Progenitor cell of endocrine pancreas (in vitro differentiated cells): ENCODE measurements at places on chromosomes 2 and 18.

GRCh38 chr2:178193496-178193822 is 853 bp upstream of the OSBPL6 start:
- peaks cover 9% of the 10 kb centered on the region for H3K4me1 ChIP-seq
- peak overlapping the region; percentile 69 for H3K27ac ChIP-seq
- H3K36me3 ChIP-seq: no peaks in the 10 kb centered on the region
- peak overlapping the region; percentile 78 for H3K4me3 ChIP-seq

- no peaks in the 10 kb centered on the region for H3K36me3 ChIP-seq
- H3K27me3 ChIP-seq: no peaks in the 10 kb centered on the region
- H3K4me1 ChIP-seq: peaks cover 7% of the 10 kb centered on the region
- no peak overlapping the region for H3K4me3 ChIP-seq
- no peak for DNase-seq
Measured at GRCh38 chr2:68060652-68061051, 2.2 kb downstream of the C1D start.

DNA sequence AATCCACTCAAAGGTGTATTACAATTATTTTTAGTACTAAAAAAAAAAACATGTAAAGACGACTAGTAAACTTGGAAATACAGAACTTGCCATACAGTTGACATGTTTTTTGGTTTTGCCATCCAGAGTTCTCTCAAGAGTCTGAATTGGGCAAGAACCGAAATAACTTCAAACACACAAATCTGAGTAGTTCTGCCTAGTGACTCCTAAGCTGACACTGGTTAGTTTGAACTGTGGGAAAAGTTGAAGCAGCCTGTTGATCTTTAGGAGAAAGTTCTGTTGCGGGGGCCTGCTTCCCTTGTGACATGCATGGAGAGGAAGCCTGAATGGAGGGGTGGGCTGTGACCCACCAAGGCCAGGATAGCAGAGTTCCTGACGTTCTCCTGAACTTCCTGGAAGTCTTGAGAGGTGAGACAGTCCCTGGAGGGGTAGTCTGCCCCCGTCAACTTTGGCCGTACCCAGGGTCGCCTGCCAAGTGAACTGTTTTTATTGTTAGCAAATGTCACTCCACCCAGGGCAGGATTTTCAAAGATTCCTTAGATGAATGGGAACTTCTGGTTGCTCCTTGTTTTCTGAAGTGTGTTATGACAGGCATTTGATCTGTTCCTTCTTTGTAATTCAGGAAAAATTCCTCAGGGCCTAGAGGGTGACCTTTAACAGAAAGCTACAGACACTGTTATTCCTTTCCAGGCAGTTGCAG is 85.6 kb upstream of the SPTBN1 start:
- no peaks in the 10 kb centered on the region for H3K36me3 ChIP-seq
- H3K4me1 ChIP-seq: no peaks in the 10 kb centered on the region
- no peak overlapping the region for H3K27ac ChIP-seq
- H3K27me3 ChIP-seq: peaks cover 12% of the 10 kb centered on the region
- no peak overlapping the region for H3K4me3 ChIP-seq

DNA sequence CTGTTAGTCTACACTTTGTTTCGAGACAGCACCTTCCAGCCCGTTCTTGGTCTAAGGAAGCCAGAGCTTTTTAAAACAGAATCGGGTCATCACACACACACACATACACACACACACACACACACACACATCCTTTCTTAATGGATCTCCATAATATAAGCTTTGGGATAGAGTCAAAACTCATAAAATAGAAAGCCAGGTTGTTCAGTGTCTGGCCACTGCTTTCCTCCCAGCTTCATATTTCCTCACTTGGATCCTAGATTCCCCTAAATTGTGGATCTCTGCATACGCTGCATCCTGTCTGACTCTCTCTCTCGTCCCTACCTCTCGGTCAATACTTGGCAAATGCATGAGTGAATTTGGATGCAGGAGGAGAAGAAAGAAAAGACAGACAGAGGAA is 120.5 kb upstream of the SLC14A2 start:
- no peak for DNase-seq
- H3K4me1 ChIP-seq: no peaks in the 10 kb centered on the region
- peaks cover 12% of the 10 kb centered on the region for H3K27me3 ChIP-seq
- no peak overlapping the region for H3K4me3 ChIP-seq
- H3K36me3 ChIP-seq: no peaks in the 10 kb centered on the region

DNA sequence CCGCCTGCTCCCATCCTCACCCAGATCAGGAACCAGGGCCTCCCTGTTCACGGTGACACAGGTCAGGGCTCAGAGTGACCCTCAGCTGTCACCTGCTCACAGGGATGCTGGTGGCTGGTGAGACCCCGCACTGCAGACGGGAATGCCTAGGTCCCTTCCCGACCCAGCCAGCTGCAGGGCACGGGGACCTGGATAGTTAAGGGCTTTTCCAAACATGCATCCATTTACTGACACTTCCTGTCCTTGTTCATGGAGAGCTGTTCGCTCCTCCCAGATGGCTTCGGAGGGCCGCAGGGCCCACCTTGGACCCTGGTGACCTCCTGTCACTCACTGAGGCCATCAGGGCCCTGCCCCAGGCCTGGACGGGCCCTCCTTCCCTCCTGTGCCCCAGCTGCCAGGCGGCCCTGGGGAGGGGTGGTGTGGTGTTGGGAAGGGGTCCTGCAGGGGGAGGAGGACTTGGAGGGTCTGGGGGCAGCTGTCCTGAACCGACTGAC is 31.7 kb downstream of the GPC1 start:
- H3K36me3 ChIP-seq: peaks cover 4% of the 10 kb centered on the region
- no peak overlapping the region for H3K27ac ChIP-seq
- no peak overlapping the region for H3K4me3 ChIP-seq
- no peaks in the 10 kb centered on the region for H3K27me3 ChIP-seq
- DNase-seq: peak; percentile 8
- H3K4me1 ChIP-seq: peaks cover 2% of the 10 kb centered on the region

- H3K4me1 ChIP-seq: peaks cover 11% of the 10 kb centered on the region
- no peaks in the 10 kb centered on the region for H3K36me3 ChIP-seq
- H3K27ac ChIP-seq: no peak overlapping the region
- peaks cover 83% of the 10 kb centered on the region for H3K27me3 ChIP-seq
- H3K4me3 ChIP-seq: peak overlapping the region; percentile 37
Measured at GRCh38 chr2:104852090-104852666, 1.7 kb upstream of the POU3F3 start.

DNA sequence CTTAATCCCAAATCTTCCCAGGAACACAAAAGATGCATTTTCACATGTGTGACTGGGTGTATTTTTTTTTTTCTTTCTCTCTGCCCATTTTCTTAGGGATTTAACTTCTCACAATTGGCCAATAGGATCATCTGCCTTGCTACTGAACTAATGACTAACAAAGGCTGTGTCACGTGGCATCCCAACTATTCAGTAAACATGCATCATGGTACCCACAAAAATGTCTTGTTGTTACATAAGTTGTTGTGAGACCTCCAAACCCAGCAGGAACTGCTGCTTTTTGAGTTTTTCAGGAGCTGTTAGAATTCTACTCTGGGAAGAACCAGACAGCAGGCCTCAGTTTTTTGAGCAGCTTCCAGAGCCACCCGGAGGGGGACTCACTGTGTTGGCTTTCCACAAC is 31.9 kb downstream of the GAD1 start:
- no peaks in the 10 kb centered on the region for H3K27me3 ChIP-seq
- no peaks in the 10 kb centered on the region for H3K4me1 ChIP-seq
- H3K4me3 ChIP-seq: no peak overlapping the region
- no peak for DNase-seq
- no peaks in the 10 kb centered on the region for H3K36me3 ChIP-seq
- no peak overlapping the region for H3K27ac ChIP-seq

DNA sequence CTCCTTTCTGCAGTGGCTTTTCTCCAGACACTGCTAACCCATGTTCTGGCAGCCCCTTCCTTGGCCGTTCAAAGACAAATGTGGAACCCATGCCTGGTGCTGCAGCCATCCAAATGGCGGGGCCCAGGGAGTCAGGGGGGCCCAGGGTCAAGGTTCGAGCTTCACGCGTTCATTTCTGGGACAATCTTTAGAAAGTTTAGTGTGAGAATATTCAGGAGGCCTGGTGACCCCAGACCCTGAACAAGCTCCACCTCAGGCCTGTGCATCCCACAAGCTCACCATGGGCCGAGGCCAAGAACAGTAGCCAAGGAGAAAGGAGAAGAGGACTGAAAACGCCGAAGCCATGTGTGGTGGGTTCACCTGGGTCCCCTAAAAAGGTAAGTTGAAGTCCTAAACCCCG is 54.4 kb downstream of the ANKMY1 start:
- H3K4me1 ChIP-seq: no peaks in the 10 kb centered on the region
- no peaks in the 10 kb centered on the region for H3K27me3 ChIP-seq
- peaks cover under 1% of the 10 kb centered on the region for H3K36me3 ChIP-seq
- no peak overlapping the region for H3K27ac ChIP-seq

- H3K27me3 ChIP-seq: no peaks in the 10 kb centered on the region
- H3K4me1 ChIP-seq: no peaks in the 10 kb centered on the region
- no peak overlapping the region for H3K27ac ChIP-seq
- no peaks in the 10 kb centered on the region for H3K36me3 ChIP-seq
Measured at GRCh38 chr2:110904779-110905148, 172.4 kb downstream of the ACOXL start.

- no peak overlapping the region for H3K4me3 ChIP-seq
- H3K36me3 ChIP-seq: no peaks in the 10 kb centered on the region
- DNase-seq: peak; percentile 18
- H3K27ac ChIP-seq: no peak overlapping the region
- H3K27me3 ChIP-seq: peaks cover 18% of the 10 kb centered on the region
- no peaks in the 10 kb centered on the region for H3K4me1 ChIP-seq
Measured at GRCh38 chr2:198374375-198375082, 570.1 kb downstream of the PLCL1 start.

- H3K27me3 ChIP-seq: no peaks in the 10 kb centered on the region
- H3K36me3 ChIP-seq: no peaks in the 10 kb centered on the region
- no peak overlapping the region for H3K27ac ChIP-seq
- no peak overlapping the region for H3K4me3 ChIP-seq
Measured at GRCh38 chr2:159683817-159684216, 28.5 kb upstream of the MARCHF7 start.

GRCh38 chr2:180707884-180708205 is 272.6 kb upstream of the UBE2E3 start:
- no peaks in the 10 kb centered on the region for H3K36me3 ChIP-seq
- DNase-seq: no peak
- H3K4me1 ChIP-seq: peaks cover 1% of the 10 kb centered on the region
- H3K27me3 ChIP-seq: no peaks in the 10 kb centered on the region
- H3K27ac ChIP-seq: no peak overlapping the region
- H3K4me3 ChIP-seq: no peak overlapping the region

- no peaks in the 10 kb centered on the region for H3K4me1 ChIP-seq
- no peaks in the 10 kb centered on the region for H3K27me3 ChIP-seq
- peaks cover 4% of the 10 kb centered on the region for H3K36me3 ChIP-seq
- no peak for DNase-seq
- no peak overlapping the region for H3K27ac ChIP-seq
Measured at GRCh38 chr2:44470151-44470550, 108.4 kb downstream of the CAMKMT start.

DNA sequence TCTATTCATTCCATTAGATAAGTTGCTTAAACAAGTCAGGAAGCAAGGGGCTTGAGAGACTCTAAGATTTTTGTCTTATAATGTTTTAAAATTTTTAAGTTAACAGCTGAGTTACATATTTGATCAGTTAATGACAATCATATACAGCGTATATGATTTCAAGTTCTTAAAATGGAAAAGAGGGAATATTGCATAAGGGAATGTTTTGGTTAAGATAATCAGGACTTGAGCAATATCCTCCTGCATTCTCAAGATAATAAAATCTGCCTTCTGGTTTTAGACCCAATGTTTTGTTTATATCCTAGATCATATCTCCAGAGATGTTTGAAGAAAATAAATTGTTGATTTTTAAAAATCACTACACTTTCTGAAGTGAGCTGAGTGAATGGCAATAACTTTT is 13.4 kb upstream of the DYNC1I2 start:
- no peaks in the 10 kb centered on the region for H3K36me3 ChIP-seq
- no peak overlapping the region for H3K4me3 ChIP-seq
- no peak for DNase-seq
- H3K27me3 ChIP-seq: peaks cover 12% of the 10 kb centered on the region

DNA sequence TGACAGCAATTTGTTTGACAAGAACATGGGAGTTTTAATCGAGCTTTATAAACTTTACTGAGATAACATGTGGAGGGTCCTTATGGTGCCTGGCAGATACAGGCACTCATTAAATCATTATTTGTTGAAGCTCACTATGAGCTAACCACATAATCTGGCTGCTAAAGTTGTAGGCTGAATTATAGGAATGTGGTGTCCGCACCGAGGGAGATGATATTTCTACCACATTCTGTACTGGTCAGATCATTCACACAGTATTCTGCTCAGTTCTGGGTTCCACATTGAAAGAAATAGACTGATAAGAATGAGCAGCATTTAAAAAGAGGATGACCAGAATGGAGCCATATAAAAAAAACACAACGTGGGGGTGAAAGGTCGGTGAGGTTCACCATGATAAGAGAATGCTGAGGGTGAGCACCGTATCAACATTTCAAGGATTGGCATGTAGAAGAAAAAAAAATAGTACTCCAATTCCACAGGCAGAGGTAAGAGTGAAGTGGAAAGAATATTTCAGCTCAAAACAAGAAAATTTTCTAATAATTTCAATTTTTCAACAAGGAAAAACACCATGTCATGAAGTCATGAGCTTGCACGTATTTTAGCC is 54.4 kb downstream of the TMEFF2 start:
- H3K36me3 ChIP-seq: no peaks in the 10 kb centered on the region
- H3K27me3 ChIP-seq: no peaks in the 10 kb centered on the region
- no peak overlapping the region for H3K27ac ChIP-seq
- no peak overlapping the region for H3K4me3 ChIP-seq
- no peaks in the 10 kb centered on the region for H3K4me1 ChIP-seq
- DNase-seq: no peak

GRCh38 chr18:70261141-70261788 is 27.6 kb upstream of the SOCS6 start:
- H3K27me3 ChIP-seq: no peaks in the 10 kb centered on the region
- no peaks in the 10 kb centered on the region for H3K36me3 ChIP-seq
- H3K4me3 ChIP-seq: no peak overlapping the region
- peaks cover 2% of the 10 kb centered on the region for H3K4me1 ChIP-seq

DNA sequence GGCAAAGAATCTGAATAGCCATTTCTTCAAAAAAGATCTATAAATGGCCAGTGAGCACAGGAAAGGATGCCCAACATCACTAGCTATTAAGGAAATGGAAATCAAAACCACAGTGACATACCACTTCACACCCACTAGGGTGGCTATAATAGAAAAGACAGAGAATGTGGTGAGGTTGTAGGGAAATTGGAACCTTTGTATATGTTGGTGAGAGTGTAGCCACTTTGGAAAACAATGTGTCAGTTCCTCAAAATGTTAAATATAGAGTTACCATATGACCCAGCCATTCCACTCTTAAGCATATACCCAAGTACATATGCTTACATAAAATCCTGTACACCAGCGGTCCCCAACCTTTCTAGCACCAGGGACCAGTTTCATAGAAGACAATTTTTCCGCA is 152.8 kb downstream of the SMAD2 start:
- no peak for DNase-seq
- H3K27me3 ChIP-seq: peaks cover 3% of the 10 kb centered on the region
- H3K36me3 ChIP-seq: no peaks in the 10 kb centered on the region
- no peaks in the 10 kb centered on the region for H3K4me1 ChIP-seq
- no peak overlapping the region for H3K27ac ChIP-seq
- H3K4me3 ChIP-seq: no peak overlapping the region

GRCh38 chr2:59885541-59885940 is 667.9 kb downstream of the BCL11A start:
- H3K4me1 ChIP-seq: peaks cover 8% of the 10 kb centered on the region
- no peak overlapping the region for H3K27ac ChIP-seq
- no peak overlapping the region for H3K4me3 ChIP-seq
- no peaks in the 10 kb centered on the region for H3K27me3 ChIP-seq
- DNase-seq: no peak
